ENCODE measurements at places on chromosomes 2 and 18.

DNA sequence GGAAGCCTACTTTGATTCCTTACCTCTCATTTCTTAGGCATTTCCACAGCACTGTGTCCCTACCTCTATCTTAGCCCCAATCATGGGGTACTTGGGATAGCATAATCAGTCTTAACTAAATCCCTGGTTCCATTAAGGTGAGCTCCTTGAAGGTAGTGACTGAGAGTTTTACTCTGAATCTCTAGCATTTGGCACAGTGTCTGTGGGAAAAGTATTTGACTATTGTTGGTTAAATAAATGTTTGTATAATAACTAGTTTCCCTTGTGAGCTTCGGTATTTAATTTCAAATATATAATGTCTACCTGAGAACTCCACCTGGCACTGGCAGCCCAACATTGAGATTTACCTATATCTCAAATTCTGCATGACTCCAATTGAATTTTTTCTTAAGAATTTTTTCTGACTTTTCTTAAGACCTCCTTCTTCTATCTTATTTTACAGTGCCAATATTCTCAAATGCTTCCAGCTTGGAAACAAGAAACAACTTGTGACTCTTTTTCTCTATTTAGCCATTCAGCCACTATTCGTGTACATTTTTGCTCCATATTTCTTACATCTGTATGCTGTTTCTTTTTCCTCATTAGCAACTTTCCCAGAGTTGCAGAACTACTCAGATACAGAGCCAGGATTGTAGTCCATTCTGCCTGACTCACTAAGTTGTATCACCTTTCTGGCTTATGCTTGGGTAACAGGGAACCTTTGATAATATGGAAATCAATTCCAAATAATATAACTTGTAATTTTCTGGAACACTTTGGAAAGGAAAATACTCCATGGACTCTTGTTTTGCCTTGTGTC is 214.0 kb upstream of the NT5C1B start:
- no peak for DNase-seq

- no peak for DNase-seq
These were observed 403.0 kb upstream of the TNP1 start for GRCh38 chr2:217262911-217263310.

- DNase-seq, result no peak
These were observed 456 bp upstream of the NFATC1 start for GRCh38 chr18:79395308-79395640.

DNA sequence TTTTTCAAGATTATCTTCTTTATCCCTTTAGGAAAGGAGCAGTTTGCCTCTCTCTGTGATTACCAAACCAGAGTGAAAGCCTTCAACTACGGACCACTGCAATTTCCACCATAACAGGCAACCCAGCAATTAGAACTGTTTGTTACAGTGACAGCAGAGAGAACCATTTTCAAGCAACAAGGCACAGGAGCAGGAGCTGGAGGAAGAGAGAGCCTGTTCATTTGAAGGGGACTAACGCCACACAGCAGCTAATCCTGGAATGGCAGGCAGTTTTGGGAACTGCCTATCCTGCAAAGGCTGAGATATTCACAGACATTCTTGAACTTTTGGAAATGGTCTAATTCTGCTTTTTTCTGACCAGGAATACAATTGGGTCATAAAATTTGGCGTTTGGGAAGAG is 1541.9 kb upstream of the PIK3C3 start:
- DNase-seq, result no peak

DNA sequence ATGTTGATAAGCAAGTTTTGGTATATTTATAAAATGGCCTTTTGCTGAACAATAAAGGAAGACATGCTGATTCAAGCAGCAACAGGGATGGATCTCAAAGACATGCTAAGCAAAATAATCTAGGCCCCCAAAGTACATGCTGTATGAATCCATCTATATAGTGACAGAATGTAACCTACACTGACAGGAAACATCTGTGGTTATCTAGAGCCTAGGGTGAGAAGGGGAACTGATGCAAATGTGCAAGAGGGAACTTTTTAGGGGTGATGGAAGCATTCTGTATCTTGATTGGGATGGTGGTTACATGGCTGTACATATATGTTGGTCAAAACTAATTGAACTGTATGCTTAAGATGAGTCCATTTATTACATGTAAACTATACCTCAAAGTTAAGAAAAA is 24.2 kb downstream of the CNRIP1 start:
- DNase-seq, result no peak

GRCh38 chr2:127052057-127052770 is 54.7 kb downstream of the BIN1 start:
- DNase-seq, result no peak

GRCh38 chr2:240563951-240564560 is 3.9 kb downstream of the DUSP28 start:
- DNase-seq, result no peak

GRCh38 chr2:39780825-39781600 is 2.0 kb upstream of the THUMPD2 start:
- DNase-seq, result no peak

DNA sequence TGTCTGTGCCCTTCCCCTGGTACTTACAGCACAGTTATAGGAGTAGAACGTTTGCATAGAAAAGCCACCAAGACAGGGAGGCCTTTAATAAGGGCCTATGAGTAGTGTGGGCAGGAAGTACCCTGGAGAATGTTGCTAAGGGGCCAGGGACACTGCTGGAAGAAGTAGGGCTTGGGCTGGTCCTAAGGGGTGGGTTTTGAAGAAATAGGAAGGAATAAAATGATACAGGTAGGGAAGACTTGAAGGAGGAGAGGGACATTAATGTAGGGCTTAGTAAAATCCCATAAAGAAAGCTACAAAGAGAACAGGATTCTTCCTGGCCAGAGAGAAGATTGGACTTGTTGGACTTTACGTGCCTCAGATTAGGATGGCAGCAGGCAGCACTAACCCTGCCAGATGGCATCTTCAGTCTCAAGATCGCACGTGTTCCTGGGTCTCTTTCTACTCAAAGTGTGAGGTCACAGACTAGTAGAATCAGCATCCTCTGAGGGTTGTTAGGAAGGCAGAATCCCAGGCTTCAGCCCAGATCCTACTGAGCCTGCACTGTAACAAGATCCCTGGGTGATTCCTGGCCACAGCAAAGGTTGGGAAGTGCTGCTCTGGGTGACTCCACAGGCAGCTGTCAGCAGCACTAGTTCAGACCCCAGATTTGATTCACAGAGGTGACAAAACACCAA is 39.2 kb downstream of the EPAS1 start:
- DNase-seq, result no peak

DNA sequence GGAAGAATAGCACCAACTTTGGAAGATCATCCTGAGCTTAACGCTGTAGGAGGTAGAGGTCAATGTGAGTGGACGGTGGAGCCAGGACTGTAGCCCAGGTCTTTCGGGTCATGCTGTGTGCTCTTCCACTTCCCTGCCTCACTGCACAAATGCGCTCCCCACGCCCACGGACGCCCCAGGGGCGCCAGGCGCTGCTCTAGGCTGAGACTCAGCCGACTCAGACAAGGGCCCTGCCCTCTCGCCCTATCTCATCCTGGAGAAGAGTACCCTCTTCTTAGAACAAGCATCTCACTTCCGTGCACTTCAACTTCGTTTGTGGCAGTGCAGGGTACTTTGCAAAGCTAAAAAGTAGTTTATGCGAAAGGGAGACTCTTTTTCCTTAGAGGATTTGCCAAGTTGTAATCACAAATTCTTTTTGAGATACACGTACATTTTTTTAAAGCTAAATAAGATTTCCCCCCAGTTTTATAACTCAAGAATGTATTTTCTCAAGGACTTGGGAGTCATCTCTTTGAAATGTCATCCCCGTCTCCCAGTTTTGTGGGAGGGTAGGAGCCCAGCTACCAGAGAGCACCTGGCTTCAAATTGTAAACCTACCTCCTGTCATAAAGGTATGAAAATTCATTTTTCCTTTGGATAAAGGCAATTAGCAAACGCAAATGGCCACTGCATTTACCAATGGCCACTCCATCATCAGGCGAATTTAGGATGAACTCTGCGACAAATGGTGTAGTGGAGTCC is 1.2 kb upstream of the PRELID3A start:
- no peak for DNase-seq
